ENCODE measurements at places on chromosomes 16 and 17. TPM values are rescaled to one million over a fixed set of nuclear protein-coding genes. Genes with fewer than 3 reads are reported as not detected.

The PDILT gene
- not detected for polyA plus RNA-seq

The IFI35 gene
- 15.5 TPM for polyA plus RNA-seq

The TBC1D28 gene
- polyA plus RNA-seq, result not detected

The DNAI2 gene
- polyA plus RNA-seq, result 0.56 TPM

The SOST gene
- polyA plus RNA-seq, result not detected
